Activated CD8-positive, alpha-beta memory T cell treated with anti-CD3 and anti-CD28 coated beads, Interleukin-2, amount 10 ng/mL, durations not matched to agents 7 days and 5 days (primary cell): ENCODE measurements at places on chromosomes 1 and 21. TPM values are rescaled to one million over a fixed set of nuclear protein-coding genes. Genes with fewer than 3 reads are reported as not detected.

Gene SGIP1
- total RNA-seq, result not detected

Gene RHBG
- total RNA-seq, result not detected

- H3K27me3 ChIP-seq, result no peaks in the 10 kb centered on the region
- H3K4me1 ChIP-seq, result peaks cover 5% of the 10 kb centered on the region
- no peak overlapping the region for H3K4me3 ChIP-seq
- no peak overlapping the region for H3K27ac ChIP-seq
Observed at GRCh38 chr1:70194601-70195000, 10.8 kb downstream of the LRRC40 start.

- H3K4me1 ChIP-seq, result peaks cover 64% of the 10 kb centered on the region
- H3K27ac ChIP-seq, result peak overlapping the region; percentile 76
- no peaks in the 10 kb centered on the region for H3K27me3 ChIP-seq
- H3K36me3 ChIP-seq, result peaks cover 3% of the 10 kb centered on the region
- DNase-seq, result peak; percentile 56
- no peak overlapping the region for H3K4me3 ChIP-seq
Observed at GRCh38 chr1:234970731-234971476, 157.7 kb downstream of the TOMM20 start.

DNA sequence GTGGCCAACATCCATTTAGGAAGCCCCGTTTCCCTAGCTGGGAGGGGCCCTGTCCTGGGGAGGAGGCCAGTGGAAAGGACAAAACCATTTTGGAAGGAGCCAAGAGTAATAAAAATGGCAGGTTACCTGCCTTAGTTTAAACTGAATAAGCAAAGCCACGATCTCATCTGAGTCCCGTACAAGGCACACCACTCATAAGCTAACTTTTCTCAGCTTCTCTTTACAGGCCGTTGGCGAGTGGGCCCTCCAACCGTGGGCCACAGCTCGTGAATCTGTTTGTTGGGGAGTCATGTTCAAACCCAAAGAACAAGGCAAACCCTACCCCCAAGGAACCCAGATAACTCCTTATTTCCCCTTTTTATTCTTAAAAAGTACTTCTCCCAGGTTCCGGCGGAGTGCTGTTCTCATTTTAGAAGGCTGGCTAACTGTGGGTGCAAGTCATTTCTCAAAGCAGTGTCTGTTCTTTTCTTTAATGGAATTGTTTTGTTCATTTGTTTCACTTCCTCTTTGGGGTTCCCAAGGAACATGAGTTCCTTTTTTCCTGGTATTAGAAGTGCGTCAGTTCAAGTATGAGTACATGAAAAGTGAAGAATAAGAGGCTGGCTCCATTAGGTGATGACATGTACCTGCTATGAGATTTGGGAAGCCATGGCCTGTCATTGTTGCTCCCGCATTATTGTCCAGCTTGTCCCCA lies 89.0 kb downstream of the PSMG1 start:
- H3K36me3 ChIP-seq, result no peaks in the 10 kb centered on the region
- no peak for DNase-seq
- no peaks in the 10 kb centered on the region for H3K27me3 ChIP-seq
- H3K27ac ChIP-seq, result no peak overlapping the region

GRCh38 chr1:89791064-89791726 lies 29.6 kb upstream of the LRRC8D start:
- no peaks in the 10 kb centered on the region for H3K27me3 ChIP-seq
- DNase-seq, result no peak
- no peak overlapping the region for H3K27ac ChIP-seq
- no peaks in the 10 kb centered on the region for H3K4me1 ChIP-seq
- H3K36me3 ChIP-seq, result no peaks in the 10 kb centered on the region

- peaks cover 15% of the 10 kb centered on the region for H3K27me3 ChIP-seq
- no peaks in the 10 kb centered on the region for H3K4me1 ChIP-seq
- no peak overlapping the region for H3K4me3 ChIP-seq
Observed at GRCh38 chr1:161989786-161990185, 33.9 kb downstream of the OLFML2B start.
